ENCODE measurements at places on chromosomes 4 and X.

DNA sequence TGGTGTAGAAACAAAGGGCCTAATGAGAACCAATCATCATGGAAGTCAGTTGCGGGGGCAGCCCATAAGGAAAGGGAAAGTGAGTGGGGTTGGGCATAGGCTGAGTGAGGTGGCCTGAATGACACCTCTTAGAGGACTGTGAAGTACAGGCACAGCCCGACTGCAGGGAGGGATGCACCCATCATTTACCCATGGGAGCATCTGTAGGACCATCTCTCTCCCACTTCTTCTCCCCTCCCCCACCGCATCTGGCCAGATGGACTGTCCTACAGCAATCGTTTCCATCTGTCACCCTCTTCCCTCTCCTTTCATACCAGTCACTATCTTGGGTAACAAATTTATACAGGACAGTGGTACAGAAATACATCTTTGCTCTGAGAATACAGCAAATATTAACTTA is 4.2 kb downstream of the STBD1 start:
- no peak for DNase-seq

DNA sequence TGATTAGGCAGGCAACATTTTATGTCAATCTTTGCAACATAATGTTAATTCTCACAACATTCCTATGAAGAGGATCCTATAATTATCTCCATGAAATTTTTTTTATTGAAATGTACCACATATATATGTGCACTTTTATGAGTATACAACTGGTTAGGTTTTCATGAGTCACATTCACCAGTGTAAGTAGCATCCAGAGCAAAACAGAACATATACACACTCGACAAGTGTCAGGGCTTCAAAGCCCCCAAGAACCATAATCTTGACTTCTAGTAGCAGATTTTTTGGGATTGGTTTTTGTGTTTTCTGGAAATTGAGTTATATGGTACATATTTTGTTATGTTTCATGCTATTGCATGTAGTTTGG is 62.4 kb downstream of the ARHGAP10 start:
- no peak for DNase-seq

- DNase-seq = no peak
Observed at GRCh38 chrX:70998411-70999027, 67.6 kb upstream of the SLC7A3 start.

DNA sequence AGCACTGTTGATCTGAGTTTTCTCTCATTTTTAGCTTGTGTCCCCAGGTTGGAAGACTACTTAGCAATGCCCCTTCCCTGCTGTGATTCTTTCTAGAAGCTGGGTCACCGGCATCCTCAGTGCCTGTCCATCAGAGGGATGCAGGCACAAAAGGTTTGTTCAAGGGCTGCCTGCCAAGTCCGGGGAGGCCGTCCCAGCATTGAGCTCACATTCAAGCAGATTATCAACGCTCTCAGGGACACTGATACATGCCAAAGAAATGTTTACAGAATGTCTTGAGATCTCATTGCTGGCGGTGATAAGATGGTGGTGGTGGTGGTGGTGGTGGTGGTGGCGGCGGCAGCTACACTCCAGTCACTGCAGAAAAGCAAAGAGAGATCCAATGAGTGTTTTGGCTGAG is 79.6 kb upstream of the VCX3A start:
- DNase-seq = no peak

DNA sequence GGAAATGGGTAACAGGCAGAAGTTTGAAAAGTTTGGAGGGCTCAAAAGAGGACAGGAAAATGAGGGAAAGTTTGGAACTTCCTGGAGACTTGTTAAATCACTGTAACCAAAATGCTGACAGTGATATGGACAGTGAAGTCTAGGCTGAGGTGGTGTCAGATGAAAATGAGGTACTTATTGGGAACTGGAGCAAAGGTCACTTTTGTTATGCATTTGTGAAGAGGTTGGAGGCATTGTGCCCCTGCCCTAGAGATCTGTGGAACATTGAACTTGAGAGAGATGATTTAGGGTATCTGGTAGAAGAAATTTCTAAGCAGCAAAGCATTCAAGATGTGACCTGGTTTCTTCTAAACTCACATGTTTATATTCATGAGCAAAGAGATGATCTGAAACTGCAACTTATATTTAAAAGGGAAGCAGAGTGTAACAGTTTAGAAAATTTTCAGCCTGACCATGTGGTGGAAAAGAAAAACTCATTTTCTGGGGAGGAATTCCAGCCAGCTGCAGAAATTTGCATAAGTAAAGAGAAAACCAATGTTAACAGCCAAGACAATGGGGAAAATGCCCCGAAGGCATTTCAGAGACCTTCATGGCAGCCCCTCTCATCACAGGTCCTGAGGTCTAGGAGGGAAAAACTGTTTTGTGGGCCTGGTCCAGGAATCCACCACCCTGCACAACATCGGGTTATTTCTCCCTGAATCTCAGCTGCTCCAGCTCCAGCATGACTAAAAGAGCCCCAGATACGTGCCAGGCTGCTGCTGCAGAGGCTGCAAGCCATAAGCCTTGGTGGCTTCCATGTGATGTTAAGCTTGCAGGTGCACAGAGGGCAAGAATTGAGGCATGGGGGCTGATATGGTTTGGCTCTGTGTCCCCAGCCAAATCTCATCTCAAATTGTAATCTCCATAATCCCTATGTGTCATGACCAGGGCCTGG is 632.5 kb upstream of the GNPDA2 start:
- no peak for DNase-seq

- no peak for DNase-seq
Observed at GRCh38 chrX:39396358-39396995, 595.2 kb downstream of the MID1IP1 start.

DNA sequence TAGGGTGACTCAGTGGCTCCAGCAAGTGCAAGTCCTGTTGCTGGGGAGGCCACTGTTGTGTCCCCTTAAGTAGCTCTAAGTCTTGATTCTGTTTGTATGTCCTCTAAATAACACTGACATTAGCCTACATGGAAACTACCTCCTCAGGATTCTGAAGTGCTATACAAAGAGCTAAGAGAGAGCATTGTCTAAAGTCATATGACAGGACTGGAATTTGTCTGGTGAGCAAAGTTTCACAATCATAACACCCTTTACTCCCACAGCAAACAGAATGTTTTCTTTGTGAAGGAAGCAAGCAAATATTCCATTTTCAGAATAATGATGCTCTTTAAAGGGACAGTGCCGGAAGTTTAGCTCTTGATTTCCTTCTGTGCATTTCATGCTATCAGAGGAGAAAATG is 23.4 kb upstream of the CT47A1 start:
- DNase-seq = no peak

DNA sequence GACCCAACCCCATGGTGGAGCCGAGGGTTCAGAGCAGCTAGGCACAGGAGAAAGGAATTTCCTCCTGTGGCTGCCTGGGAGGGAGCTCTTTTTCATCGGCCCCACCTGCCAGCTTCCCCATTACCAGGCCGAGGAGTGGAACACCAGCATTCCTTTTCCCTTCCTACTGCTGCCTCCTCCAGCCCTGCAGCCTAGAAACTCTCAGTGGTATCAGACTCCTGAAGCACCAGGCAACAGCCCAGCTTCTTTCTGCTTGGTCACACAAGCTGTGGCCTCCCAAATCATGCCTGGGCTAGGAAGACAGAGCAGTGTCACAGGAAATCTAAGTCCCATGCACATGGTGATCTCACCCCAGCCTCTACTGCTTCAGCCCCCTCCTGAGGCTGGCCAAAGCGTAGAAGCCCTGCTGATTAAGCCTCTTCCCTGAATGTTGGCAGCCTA is 30.1 kb downstream of the RTL5 start:
- DNase-seq = no peak

DNA sequence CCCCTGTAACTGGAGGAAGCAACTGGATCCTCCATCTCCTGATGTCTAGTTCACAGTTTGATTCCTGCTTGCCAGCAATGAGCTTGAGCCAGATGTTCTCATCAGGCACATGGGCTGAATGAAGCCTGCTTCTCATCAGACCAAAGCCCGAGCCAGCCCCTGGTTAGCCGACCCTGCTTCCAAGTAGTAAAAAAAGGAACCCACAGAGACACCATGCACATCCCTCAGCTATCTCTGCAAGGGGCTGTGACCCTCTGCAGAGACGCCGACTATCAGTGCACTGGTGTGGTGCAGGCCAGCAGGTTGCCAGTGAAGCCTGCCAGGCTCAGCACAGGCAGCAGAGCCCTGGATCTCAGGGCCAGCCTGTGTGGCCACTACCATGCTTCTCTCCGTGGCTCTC is 2.8 kb downstream of the DCTD start:
- DNase-seq = no peak

- DNase-seq = no peak
Observed at GRCh38 chr4:171288816-171289432, 524.3 kb upstream of the GALNTL6 start.

GRCh38 chrX:1659664-1660461 is 45.0 kb downstream of the ASMT start:
- no peak for DNase-seq

GRCh38 chr4:104616401-104616820 is 121.7 kb upstream of the CXXC4 start:
- no peak for DNase-seq

DNA sequence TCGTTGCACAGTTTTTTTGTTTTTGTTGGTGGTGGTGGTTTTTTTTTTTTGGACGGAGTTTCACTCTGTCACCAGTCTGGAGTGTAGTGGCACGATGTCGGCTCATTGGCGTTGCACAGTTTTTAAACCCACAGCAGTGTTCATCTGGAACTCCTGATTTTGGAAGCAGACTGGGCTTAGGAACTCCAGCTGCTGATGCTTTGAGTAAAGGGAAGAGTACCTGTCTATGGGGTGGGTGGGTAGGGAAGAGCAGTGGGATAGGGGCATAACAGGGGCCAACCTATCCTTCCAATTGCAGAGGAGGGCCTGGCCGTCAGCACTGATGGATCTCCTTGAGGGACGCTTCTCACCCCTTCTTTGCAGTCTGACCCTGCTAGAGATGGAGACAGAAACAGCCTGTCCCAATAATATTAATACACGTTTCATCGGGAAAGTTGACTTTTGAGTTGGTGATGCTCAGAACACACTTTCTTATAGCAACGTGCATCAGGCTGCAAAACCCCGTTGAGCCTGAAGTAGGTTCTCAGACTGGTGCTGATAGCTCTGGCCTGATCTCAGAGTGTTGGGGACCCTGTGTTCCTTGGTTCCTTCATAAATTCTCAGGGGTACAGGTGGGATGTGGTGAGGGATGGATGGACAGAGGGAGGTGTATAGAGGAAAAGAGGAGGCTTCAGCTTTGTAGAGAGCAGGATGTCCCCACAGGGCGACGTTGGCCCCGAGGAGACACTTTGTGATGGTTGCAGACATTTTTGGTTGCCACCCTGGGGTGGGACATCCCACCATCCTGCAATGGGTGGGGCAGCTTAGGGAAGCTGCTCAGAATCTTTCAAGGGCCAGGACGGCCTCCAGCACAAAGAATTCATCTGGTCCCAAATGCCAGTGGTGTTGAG is 2.3 kb downstream of the CD99 start:
- no peak for DNase-seq

- no peak for DNase-seq
Observed at GRCh38 chr4:55051532-55051931, 73.9 kb downstream of the KDR start.

Data from stimulated activated CD8-positive, alpha-beta memory T cell treated with anti-CD3 and anti-CD28 coated beads, Interleukin-2, amount 100 ng/mL, for 48 hours (primary cell).